ENCODE measurements at places on chromosomes 3 and 15. TPM values are rescaled to one million over a fixed set of nuclear protein-coding genes. Genes with fewer than 3 reads are reported as not detected.

TNFSF10 gene
- 53.3 TPM for total RNA-seq

SGO1 gene
- total RNA-seq: not detected

CYP8B1 gene
- not detected for total RNA-seq

DNA sequence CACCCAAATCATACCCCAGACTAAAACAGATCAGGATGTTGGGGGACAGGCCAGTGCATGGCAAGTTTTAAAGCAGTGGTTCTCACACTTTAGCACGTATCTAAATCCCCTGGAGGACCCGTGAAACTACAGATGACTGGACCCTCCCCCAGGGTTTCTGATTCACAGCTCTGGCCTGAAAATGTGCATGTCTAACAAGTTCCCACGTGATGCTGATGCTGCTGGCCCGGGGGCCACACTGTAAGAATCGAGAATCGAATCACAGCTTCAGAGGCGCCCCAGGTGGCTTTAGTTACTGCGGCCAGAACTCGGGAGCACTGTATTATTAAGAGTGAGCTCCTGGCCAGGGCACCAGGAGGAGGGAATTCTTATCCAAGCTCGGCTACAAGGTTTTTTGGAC lies 11.6 kb downstream of the ADAMTS17 start:
- no peak for DNase-seq
